ENCODE measurements at places on chromosomes 6 and 20.

GRCh38 chr20:54355631-54356280 is 119.6 kb upstream of the DOK5 start:
- DNase-seq = no peak
- no peak overlapping the region for H3K27ac ChIP-seq
- no peak overlapping the region for H3K4me3 ChIP-seq
- H3K27me3 ChIP-seq = no peaks in the 10 kb centered on the region
- no peaks in the 10 kb centered on the region for H3K36me3 ChIP-seq
- H3K4me1 ChIP-seq = peaks cover 6% of the 10 kb centered on the region

DNA sequence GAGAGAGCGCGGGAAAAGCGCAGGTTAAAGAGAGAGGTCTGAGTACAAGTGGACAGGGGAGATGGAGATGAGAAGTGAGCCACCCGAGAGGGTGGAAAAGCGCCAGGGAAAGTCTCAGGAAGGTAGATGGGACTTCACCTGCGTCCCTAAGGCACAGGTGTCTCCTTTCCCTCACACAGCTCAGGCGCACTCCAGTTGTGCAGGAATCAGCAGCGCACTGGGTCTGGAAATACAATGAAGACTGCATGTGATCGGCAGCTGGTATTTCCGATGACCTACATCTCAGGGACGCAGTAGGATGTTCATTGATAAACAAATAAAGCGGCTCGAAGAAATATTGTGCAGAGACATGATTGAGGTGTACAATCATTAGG is 432 bp upstream of the KHDRBS2 start:
- no peak overlapping the region for H3K27ac ChIP-seq
- no peaks in the 10 kb centered on the region for H3K36me3 ChIP-seq
- H3K4me1 ChIP-seq = peaks cover 18% of the 10 kb centered on the region

DNA sequence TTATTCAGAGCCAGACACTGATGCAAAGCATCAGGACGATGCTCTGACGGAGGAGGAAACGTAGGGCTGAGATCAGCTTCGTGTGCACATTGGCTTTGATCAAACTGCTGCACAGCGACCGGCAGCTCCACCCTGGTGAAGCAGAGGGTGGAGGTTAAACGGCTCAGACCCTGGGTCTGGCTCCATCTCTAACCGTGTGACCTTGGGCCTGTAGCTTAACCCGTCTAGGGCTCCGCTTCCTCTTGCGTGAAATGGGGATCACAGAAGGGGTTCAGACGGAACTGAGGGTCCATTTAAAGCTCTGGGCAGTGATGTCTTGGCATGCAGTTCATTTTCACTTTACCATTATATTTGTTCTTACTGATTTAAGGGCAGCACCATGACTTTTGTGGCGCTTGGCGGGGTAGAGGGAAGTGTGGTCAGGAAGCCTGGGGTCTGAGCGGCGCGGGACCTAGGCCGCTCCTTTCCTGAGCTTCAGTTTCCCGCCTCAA is 644 bp downstream of the RBL1 start:
- no peak overlapping the region for H3K27ac ChIP-seq
- no peaks in the 10 kb centered on the region for H3K36me3 ChIP-seq
- H3K27me3 ChIP-seq = no peaks in the 10 kb centered on the region
- peak; percentile 24 for DNase-seq

GRCh38 chr6:148332088-148332487 is 10.6 kb upstream of the SASH1 start:
- no peak for DNase-seq
- no peak overlapping the region for H3K4me3 ChIP-seq
- H3K27ac ChIP-seq = no peak overlapping the region
- H3K36me3 ChIP-seq = no peaks in the 10 kb centered on the region
- H3K4me1 ChIP-seq = no peaks in the 10 kb centered on the region

DNA sequence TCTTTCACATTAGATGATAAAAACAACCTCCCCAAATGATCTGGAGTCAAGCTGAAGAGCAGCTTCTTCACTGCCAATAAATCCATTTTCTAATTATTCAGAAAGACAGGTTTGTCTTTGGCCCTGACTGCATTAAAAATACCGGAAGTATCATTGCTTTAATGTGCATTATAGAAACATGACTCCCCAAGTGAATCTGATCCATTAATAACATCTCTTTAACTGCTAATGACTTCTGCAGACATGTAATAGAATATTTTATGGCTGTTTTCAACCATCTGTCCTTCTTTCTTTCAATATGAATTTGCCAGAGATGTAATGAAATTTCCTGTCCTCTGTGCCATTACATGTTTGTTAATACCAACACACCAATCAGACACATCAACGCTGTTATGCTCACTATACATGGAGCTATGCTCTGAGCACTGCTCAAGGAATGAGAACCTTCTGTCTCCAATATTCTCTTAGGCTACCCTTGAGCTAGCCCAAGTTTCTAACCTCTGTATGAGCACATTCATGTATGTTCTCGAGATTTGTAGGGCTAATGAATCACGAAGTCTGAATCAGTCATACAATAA is 87.8 kb downstream of the LYRM4 start:
- no peaks in the 10 kb centered on the region for H3K36me3 ChIP-seq
- peaks cover 41% of the 10 kb centered on the region for H3K4me1 ChIP-seq
- no peak overlapping the region for H3K4me3 ChIP-seq
- H3K27ac ChIP-seq = no peak overlapping the region

DNA sequence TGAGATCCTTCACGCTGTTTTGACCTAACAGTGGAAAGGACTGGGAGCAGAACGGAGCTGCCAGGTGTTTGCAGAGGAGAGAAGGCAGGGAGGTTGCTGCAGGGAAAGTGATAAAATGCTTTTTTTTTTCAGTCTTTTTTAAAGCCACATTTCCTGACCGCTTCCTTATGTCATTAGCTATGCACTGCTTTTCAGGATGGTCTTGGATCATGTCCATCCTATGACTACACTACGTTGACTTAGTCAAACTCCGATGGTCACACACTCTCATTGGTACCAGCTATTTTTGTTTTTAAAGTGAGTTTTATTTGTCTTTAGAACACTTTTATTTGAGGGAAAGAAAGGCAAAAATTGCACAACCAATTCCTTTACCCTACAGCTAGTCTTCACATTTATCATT is 89.2 kb upstream of the EXOC2 start:
- no peaks in the 10 kb centered on the region for H3K36me3 ChIP-seq
- no peak overlapping the region for H3K4me3 ChIP-seq
- no peaks in the 10 kb centered on the region for H3K27me3 ChIP-seq
- no peak for DNase-seq
- no peak overlapping the region for H3K27ac ChIP-seq

- no peak for DNase-seq
- H3K36me3 ChIP-seq = no peaks in the 10 kb centered on the region
- no peak overlapping the region for H3K4me3 ChIP-seq
- no peaks in the 10 kb centered on the region for H3K27me3 ChIP-seq
- no peaks in the 10 kb centered on the region for H3K4me1 ChIP-seq
These were observed 11.6 kb upstream of the MAN1A1 start for GRCh38 chr6:119361209-119361608.

- no peak overlapping the region for H3K27ac ChIP-seq
- no peaks in the 10 kb centered on the region for H3K36me3 ChIP-seq
- no peak overlapping the region for H3K4me3 ChIP-seq
- H3K4me1 ChIP-seq = peaks cover 12% of the 10 kb centered on the region
- no peaks in the 10 kb centered on the region for H3K27me3 ChIP-seq
These were observed 29.6 kb downstream of the CAP2 start for GRCh38 chr6:17423026-17423425.

Measured in neural progenitor cell (in vitro differentiated cells).